Neuronal stem cell (in vitro differentiated cells): ENCODE measurements at places on chromosomes 3 and 15.

GRCh38 chr3:59812237-59813147 lies 762.7 kb upstream of the CFAP20DC start:
- H3K4me3 ChIP-seq: no peak overlapping the region
- H3K36me3 ChIP-seq: no peaks in the 10 kb centered on the region
- peaks cover 7% of the 10 kb centered on the region for H3K4me1 ChIP-seq
- DNase-seq: no peak
- no peaks in the 10 kb centered on the region for H3K27me3 ChIP-seq

DNA sequence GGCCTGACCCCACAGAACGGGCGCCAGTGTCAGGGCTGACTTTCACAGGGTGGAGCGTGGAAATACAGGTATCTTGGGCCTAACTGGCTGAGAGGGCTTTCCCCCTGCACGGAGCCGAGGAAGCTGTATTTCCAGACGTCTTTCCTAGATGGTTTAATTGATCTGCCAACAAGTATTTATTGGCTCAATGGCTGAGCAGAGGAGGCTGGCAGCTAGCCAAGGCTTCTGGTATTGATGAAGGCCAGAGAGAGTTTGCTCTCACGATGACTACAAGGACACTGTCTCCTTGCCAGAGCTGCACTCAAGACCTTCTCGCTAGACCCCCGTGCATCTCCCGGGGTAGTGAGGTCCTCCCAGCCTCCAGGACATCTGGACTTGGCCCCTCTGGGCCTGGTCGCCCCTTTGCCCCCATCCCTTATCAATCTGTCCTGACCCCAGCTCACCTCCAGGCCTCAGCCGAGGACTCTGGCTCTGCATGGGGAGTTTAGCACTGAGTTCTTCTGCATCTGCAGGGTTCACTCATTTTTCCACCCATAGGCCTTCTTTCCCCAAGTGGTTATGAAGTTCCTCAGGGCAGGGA lies 20.6 kb downstream of the SPSB4 start:
- H3K27me3 ChIP-seq: no peaks in the 10 kb centered on the region
- no peak for DNase-seq
- no peak overlapping the region for H3K27ac ChIP-seq
- H3K4me3 ChIP-seq: no peak overlapping the region
- H3K4me1 ChIP-seq: peaks cover 70% of the 10 kb centered on the region
- H3K36me3 ChIP-seq: peaks cover 2% of the 10 kb centered on the region

DNA sequence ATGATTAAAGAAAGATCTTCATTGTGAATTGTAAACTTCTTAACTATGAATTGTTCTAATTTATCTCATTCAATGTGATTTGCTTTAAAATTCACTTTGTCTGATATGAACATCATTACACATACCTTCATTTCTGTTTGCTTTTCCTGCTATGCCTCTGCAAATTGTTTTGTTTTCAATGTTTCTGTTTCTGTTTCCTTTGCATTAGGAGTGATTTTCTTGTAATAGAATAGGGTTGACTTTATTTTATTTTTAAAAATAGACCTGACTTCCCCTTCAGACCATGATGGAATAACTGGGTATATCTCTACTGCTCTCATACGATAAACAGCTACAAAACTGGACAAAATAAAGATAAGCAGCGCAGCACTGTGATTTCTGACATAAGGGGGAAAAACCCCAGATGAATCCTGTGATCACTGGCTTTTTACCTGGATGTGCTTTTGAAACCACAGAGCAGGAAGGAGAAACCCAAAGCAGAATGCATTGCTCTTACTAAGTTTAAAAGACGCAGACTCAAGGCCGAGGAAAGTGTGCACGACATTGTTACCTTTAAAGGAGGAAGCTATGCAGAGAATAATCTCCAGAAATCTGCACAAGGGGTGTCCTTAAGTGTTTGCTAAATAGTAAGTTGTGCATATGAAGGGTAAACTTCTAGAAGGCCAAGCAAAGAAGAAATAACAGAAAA lies 420.2 kb downstream of the TBC1D5 start:
- no peak overlapping the region for H3K27ac ChIP-seq
- H3K36me3 ChIP-seq: no peaks in the 10 kb centered on the region
- H3K27me3 ChIP-seq: no peaks in the 10 kb centered on the region
- DNase-seq: no peak
- H3K4me1 ChIP-seq: no peaks in the 10 kb centered on the region

DNA sequence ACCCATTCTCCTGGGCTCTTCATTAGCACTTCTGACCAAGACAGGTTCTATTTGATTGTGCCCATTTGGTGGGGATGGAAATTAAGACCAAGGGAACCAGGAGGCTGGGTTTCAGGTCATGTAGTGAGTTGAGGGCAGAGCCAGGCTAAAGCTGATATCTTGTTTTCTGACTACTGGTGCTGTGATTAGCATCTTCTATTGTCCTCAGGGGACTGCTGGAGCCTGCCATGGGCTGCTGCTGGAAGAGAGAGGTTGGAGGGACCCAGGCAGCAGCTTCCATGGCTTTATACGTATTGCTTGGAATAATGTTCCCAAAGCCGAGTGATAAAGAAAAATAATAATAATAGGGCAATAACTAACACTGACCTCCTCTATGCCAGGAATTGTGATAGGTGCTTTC lies 211.4 kb upstream of the ROPN1 start:
- H3K4me1 ChIP-seq: peaks cover 15% of the 10 kb centered on the region
- no peaks in the 10 kb centered on the region for H3K36me3 ChIP-seq
- no peak overlapping the region for H3K4me3 ChIP-seq
- no peaks in the 10 kb centered on the region for H3K27me3 ChIP-seq

GRCh38 chr15:67613708-67614107 lies 71.2 kb downstream of the MAP2K5 start:
- no peaks in the 10 kb centered on the region for H3K27me3 ChIP-seq
- no peak for DNase-seq
- no peaks in the 10 kb centered on the region for H3K4me1 ChIP-seq
- no peak overlapping the region for H3K27ac ChIP-seq
- H3K36me3 ChIP-seq: no peaks in the 10 kb centered on the region

- no peaks in the 10 kb centered on the region for H3K27me3 ChIP-seq
- DNase-seq: no peak
- H3K27ac ChIP-seq: no peak overlapping the region
- peak overlapping the region; percentile 92 for H3K4me3 ChIP-seq
Observed at GRCh38 chr3:3127432-3128010, 781 bp downstream of the TRNT1 start.

DNA sequence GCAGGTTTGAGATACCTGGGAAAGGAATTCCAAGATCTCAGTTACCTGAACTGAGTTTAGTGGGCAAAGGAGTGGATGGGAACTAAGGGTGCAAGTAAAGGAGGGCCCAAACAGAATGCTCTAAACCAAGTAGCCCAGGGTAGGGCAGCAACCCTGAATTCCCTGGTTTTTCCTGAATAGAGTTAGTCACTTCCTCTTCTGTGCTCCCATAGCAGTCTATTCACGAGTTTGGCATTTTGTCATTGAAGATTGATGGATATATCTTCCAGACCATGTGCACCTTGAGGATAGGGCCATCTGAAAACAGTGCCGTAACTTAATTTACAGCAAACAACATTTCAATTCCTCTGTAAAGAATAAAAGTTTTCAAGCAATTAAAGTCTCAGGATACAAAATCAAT lies 18.5 kb upstream of the PTX3 start:
- DNase-seq: no peak
- H3K27ac ChIP-seq: no peak overlapping the region
- no peaks in the 10 kb centered on the region for H3K27me3 ChIP-seq
- H3K36me3 ChIP-seq: no peaks in the 10 kb centered on the region
- H3K4me3 ChIP-seq: no peak overlapping the region
- H3K4me1 ChIP-seq: no peaks in the 10 kb centered on the region

GRCh38 chr3:22920006-22920405 lies 283.1 kb upstream of the UBE2E2 start:
- H3K4me1 ChIP-seq: no peaks in the 10 kb centered on the region
- no peak overlapping the region for H3K27ac ChIP-seq
- no peak overlapping the region for H3K4me3 ChIP-seq
- H3K27me3 ChIP-seq: no peaks in the 10 kb centered on the region
- H3K36me3 ChIP-seq: no peaks in the 10 kb centered on the region

DNA sequence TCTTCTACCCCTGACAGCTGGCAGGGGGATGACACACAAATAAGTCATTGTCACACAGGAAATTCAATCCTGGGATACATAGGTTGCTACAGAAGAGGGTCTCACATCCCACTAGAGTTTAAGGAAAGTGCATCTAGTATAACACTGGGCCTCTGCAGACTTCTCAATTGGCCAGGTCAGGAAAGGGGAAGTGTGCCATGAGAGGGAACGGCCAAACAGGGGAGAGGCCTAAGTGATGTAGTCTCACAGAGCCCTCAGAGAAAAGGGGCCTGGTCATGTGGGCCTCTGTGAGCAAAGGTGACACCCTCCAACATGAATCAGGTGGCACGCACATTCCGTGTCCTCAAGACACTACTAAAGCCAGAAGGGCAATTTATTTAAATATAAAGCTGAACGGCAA lies 11.2 kb downstream of the ZXDC start:
- no peak overlapping the region for H3K27ac ChIP-seq
- H3K27me3 ChIP-seq: no peaks in the 10 kb centered on the region
- H3K36me3 ChIP-seq: peaks cover 98% of the 10 kb centered on the region
- no peak overlapping the region for H3K4me3 ChIP-seq
- peaks cover 2% of the 10 kb centered on the region for H3K4me1 ChIP-seq

DNA sequence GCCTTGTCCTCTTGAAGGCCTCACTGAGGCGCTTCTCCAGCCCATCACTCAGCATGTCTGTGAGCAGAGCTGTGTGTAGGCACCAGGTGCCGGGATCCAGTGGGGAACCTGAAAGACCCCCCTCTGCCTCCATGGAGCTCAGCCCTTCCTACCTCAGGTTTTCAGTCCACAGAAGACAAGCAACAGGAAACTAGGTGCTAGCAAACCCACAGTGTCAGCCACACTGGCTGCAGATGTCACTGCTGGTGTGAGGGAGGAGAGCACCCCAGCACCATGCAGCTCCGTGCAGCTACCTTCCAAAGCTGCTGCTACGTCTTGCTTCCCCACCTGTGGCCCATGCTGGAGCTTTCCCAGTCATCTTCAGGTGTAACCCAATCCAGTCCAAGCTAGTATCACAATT lies 17.9 kb downstream of the PSTPIP1 start:
- H3K36me3 ChIP-seq: no peaks in the 10 kb centered on the region
- H3K4me1 ChIP-seq: no peaks in the 10 kb centered on the region
- no peak overlapping the region for H3K27ac ChIP-seq
- no peak for DNase-seq
- peaks cover 3% of the 10 kb centered on the region for H3K27me3 ChIP-seq
- no peak overlapping the region for H3K4me3 ChIP-seq

DNA sequence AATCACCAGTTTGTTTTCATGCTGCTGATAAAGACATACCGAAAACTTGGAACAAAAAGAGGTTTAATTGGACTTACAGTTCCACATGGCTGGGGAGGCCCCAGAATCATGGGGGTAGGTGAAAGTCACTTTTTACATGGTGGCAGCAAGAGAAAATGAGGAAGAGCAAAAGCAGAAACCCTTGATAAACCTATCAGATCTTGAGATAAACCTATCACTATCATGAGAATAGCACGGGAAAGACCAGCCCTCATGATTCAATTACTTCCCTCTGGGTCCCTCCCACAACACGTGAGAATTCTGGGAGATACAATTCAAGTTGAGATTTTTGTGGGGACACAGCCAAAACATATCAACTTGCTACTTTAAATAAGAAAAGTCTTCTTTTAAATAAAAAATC lies 28.9 kb downstream of the CD200R1L start:
- no peaks in the 10 kb centered on the region for H3K36me3 ChIP-seq
- H3K27ac ChIP-seq: no peak overlapping the region
- H3K4me1 ChIP-seq: no peaks in the 10 kb centered on the region
- no peaks in the 10 kb centered on the region for H3K27me3 ChIP-seq
- no peak overlapping the region for H3K4me3 ChIP-seq
- DNase-seq: no peak

GRCh38 chr3:187291001-187291511 lies 481 bp downstream of the MASP1 start:
- no peak overlapping the region for H3K27ac ChIP-seq
- DNase-seq: no peak
- H3K27me3 ChIP-seq: peaks cover 2% of the 10 kb centered on the region
- H3K4me1 ChIP-seq: peaks cover 7% of the 10 kb centered on the region

- no peak overlapping the region for H3K27ac ChIP-seq
- DNase-seq: no peak
- no peaks in the 10 kb centered on the region for H3K4me1 ChIP-seq
- H3K4me3 ChIP-seq: no peak overlapping the region
- H3K27me3 ChIP-seq: no peaks in the 10 kb centered on the region
- no peaks in the 10 kb centered on the region for H3K36me3 ChIP-seq
Observed at GRCh38 chr15:33283576-33283975, 27.2 kb upstream of the RYR3 start.

- peaks cover 79% of the 10 kb centered on the region for H3K27me3 ChIP-seq
- DNase-seq: no peak
- H3K27ac ChIP-seq: no peak overlapping the region
- H3K4me1 ChIP-seq: no peaks in the 10 kb centered on the region
Observed at GRCh38 chr15:88800026-88800425, 3.2 kb upstream of the ACAN start.

- peaks cover 7% of the 10 kb centered on the region for H3K36me3 ChIP-seq
- peaks cover 13% of the 10 kb centered on the region for H3K4me1 ChIP-seq
- no peak overlapping the region for H3K4me3 ChIP-seq
- no peak overlapping the region for H3K27ac ChIP-seq
- H3K27me3 ChIP-seq: no peaks in the 10 kb centered on the region
Observed at GRCh38 chr3:195160257-195160898, 110.6 kb downstream of the XXYLT1 start.

DNA sequence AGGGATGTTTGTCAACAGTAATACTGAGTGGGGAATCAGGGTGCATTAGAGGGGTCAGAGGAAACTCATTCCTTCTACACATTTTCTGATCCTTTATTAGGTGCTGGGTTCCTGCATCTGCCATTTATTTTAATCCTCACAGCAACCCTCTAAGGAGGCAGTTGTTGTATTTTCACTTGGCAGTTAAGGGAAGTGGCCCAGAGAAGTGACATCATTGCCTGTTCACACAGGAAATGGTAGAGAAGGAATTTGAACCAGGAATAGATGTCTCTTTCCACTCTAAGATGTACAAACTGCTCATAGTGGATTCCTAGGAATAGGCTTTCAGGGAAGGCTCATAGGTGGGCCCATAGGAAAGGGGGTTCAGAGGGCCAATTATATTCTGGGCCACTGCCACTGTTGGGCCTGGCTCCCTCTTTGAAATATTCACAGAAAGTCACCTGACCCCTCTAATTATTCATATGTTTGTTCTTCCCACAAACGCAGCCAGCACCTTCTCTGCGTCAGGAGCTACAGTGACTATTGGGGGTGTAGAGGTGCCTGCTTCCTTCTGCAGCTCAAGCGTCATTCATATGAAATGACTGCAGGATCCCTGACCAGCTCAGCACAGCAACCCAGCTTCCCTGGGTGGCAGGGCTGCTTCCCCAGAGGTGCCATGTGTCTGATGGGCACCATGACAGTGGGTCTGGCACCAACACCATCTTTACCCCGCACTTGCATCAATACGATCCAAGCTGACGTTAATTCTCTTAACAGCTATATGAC lies 163.9 kb upstream of the SMAD3 start:
- DNase-seq: no peak
- no peak overlapping the region for H3K27ac ChIP-seq
- H3K4me1 ChIP-seq: no peaks in the 10 kb centered on the region
- no peaks in the 10 kb centered on the region for H3K36me3 ChIP-seq
